ENCODE measurements at places on chromosomes 1 and 21.

DNA sequence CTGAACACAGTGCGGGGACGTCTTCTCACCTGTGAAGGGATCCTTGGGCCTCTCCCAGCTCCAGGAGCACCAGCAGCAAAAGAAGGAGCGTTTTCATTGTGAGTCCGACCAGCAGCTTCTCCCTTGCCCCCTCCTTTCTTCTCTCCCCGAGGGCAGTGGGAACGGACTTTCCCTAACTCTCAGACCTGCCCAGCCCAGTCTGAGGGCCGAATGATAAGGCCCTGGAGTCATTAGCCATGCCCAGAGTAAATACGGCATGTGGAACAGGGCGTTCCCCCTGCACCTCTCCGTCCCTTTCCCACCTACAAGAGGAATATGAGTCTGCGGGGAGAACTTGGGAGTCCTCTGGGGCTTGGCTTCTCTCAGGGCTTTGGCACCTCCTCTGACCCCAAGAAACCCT, at the start of gene CTSE:
Gene CTSE (minus strand): TSS at position 201 of the 400 bp plus-strand sequence. CDS start 104 bp downstream, at position 97.
- DNase-seq, result no peak

- DNase-seq, result no peak
Observed at GRCh38 chr1:223411309-223411708, 18.1 kb downstream of the CCDC185 start.

DNA sequence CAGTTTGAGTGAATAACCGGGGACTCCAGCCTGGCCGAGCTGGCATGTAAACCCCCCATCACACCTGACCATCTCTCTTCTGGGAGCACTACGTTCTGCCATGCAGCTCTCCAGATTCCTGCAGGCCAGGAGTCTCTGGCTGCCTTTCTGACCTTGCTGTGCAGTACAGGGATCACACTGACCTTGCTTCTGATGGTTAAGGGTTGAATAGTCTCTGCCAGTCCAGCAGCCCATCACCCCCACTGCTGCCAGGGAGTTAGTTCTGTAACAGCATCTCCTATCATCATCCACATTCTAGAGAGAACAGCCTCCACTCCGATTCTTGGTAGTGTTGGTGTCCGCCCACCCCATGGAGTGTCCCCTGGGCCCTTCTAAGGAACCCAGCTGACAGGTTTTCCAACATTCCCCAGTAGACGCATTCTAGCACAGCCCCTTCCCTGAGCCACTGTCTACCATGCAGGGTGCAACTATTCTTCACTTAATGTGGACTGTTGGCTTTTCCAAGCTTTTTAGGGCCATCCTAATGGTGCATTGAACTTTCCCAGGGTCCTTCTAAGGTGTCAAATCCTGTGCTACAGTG, 109.8 kb downstream of the RIPK4 start:
- DNase-seq, result no peak

DNA sequence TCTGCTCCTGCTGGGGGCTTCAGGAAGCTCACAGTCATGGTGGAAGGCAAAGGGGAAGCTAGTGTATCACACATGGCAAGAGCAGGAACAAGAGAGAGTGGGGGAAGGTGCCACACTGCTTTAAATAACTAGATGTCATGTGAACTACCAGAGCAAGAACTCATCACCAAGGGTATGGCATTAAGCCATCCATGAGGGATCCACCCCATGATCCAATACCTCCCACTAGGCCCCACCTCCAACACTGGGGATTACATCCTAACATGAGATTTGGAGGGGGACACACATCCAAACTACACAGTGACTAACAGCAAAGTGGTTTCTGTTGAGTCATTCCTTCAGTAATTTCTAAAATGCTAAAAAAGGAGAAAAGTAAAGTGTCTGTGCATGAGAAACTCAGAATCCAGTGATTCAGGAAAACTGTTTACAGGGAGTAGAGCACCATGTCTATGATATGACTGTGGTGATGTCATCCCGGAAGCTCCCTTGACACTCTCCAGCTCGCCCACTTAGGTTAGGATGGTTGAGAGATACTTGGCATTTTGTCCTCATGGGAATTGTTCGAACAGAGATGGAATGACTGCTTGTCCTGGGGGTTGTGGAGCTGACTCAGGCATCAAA, 50.3 kb downstream of the CHD1L start:
- no peak for DNase-seq

- no peak for DNase-seq
Observed at GRCh38 chr1:62941780-62942179, 157.8 kb downstream of the ATG4C start.

DNA sequence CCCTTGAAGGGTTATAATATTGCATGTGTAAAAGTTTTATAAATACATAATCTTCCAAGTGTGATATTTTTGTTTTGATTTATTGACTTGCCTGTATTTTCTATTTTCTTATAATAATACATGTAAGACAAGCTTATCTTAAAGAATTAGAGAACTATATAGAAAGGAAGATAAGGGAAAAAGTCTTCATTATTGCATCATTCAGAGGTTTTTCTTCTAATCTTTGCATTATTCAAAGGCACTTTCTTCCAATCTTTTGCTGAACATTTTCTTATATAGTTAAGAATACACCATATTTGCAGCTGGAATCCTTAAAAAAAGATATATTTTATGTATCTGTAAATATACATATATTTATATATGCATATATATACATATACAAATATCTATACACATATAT, 33.4 kb downstream of the PRRX1 start:
- no peak for DNase-seq

DNA sequence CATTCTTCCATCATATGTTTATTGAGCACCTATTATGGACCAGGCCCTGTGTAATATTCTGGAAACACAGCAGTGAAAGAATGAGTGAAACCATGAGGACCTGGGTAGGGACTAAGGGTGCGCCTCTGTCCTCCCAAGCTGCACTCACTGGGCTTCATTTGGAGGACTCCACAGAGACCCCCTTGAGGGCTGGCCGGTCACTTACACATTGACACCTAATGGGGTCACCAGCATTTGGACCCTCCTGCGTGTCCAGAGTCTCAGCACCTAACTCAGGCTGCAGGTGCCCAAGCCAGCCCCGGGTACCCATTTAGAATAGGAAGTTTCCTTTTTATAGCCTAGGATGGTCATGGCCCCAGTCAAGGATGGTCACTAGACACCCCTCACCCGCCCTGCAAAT, 2.8 kb upstream of the FNDC5 start:
- no peak for DNase-seq

GRCh38 chr1:17307329-17307728, 668 bp upstream of the PADI4 start:
- no peak for DNase-seq

- DNase-seq, result no peak
Observed at GRCh38 chr1:239354231-239354630, 32.1 kb upstream of the CHRM3 start.

GRCh38 chr1:46188295-46189030, 9.8 kb downstream of the POMGNT1 start:
- no peak for DNase-seq

- no peak for DNase-seq
Observed at GRCh38 chr1:208885650-208886049, 641.5 kb upstream of the PLXNA2 start.

DNA sequence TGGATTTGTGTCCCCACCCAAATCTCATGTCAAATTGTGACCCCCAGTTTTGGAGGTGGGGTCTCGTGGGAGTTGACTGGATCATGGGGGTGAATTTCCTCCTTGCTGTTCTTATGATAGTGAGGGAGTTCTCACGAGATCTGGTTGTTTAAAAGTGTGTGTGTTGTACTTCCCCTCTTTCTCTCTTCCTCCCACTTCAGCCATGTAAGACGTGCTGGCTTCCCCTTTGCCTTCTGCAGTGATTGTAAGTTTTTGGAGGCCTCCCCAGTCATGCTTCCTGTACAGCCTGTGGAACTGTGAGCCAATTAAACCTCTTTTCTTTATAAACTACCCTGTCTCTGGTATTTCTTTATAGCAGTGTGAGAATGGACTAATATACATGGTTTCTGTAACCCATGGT, 64.6 kb downstream of the RHOU start:
- peak; percentile 36 for DNase-seq

- no peak for DNase-seq
Observed at GRCh38 chr1:65830306-65830705, 37.6 kb downstream of the PDE4B start.

GRCh38 chr1:109025694-109026093, 16.2 kb downstream of the WDR47 start:
- no peak for DNase-seq

GRCh38 chr1:116954440-116954839, 44.7 kb downstream of the PTGFRN start:
- DNase-seq, result no peak

DNA sequence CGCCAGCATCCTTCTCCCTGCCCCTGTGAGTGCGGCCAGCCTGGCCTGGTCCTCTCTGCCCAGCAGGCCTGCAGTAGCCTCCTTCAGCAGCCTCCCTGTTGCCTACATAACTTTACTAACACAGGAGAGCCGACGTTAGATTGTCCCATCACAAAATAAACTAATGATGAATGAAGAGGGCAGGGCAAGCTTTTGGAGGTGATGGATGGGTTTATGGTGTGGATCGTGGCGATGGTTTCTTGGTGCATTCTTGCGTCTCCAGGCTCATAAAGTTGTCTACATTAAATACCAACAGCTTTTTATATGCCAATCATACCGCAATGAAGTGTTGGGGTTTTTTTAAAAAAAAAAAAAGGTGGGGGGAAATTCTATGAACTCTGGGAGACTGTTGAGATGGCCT, 164.5 kb downstream of the PRDM16 start:
- no peak for DNase-seq

DNA sequence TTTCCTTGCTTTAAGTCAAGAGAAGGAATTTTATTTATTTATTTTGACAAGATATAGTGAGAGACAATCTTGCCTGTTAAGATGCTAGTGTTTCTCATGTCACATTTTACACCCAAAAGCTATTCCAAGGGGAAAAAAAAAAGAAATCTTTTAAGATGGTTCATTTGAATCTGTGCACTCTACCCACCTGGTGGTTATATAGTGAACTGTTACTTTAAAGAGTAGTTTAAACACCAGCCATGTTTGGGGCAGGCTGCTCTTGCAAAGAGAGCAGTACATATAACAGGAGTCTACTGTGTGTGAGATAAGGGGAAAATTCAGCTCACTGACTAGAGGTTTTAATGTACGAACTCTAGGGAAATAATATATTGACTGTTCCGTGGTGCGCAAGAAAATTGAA, 3.3 kb upstream of the ELAVL4 start:
- no peak for DNase-seq

DNA sequence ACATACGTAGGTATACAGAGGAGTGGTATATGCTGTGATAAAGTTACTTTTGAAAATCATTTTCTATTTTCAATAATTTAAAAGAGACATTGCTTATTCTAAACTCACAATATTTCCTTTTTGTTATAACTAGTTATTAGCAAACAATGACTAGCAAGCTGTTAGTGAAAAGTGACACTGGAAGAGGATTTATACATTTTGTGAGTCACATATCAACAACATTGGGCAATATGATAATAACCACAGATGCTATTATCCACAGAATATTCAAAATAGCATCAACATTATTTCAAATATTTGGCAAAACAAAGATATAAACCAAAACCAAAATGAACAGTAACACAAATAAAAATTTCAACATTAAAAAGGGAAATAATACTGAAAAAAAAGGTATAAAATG, 104.0 kb upstream of the HP1BP3 start:
- DNase-seq, result no peak

DNA sequence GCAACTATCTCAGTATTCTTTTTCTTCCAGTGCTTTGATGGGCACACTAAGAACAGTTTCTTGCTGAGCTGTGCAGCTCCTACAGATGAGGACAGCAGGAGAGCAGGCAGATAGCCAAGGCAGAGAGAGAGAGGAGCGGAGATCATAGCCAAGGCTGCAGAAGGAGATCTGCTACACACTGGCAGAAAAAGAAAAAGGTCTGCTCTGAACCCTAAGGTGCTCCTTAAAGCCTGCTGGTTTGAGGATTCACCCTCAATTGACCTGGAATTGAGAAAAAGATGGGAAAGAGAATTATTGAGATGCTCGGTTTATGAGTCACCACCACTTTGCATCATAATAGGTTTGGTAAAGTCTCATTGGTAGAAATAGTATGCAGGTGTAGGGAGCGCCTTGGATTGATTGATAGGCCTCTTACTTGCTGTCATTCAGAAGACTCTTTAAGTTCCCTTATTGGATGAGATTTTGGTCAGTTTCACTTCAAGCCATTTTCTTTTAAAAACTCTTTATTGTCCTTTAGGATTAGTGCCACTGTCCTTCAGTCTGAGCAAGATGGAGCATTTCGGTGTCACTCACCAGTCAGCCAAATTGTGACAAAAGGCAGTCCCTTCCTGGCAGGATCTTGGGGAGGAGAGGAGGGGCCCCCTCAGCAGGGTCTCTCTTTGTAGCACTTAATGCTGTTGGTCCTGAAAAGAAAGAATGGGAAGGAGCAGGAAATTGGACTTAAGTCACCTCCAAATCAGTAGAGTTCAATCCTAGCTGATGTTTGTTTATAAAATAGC, 685.0 kb downstream of the ADGRL2 start:
- DNase-seq, result no peak

DNA sequence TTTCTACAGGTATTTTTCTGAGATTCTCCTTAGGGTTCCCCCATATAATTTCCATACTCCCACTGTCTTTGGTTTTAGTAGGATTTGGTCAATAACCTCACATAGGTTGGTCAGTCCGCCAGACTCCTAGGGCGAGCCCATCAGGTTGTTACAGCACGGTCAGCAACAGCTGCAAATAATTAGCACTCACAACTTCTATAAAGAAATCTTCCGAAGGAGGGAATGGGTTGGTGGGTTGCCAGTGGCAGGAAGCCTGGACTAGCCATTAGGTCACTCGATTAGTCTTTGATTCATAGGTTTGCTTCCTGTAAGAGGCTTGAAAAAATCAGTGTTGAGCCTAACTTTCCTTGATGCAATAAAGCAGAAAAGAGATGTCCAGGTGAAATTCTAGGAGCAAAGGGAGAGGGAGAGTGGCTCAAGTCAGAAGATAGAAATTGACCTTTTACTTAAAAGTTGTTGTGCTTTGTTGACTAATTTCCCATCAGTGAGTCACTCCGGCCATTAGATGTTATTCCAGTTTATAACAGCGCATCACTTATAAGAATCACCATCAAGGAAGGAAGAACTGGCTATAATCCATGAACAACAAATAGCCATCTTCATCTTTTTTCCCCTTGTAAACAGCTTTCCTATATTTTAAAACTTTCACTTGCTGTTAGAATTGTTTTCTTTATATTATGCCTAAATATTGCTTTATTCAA, 88.3 kb downstream of the TPR start:
- DNase-seq, result no peak

- DNase-seq, result no peak
Observed at GRCh38 chr21:14312871-14313270, 70.1 kb downstream of the HSPA13 start.

DNA sequence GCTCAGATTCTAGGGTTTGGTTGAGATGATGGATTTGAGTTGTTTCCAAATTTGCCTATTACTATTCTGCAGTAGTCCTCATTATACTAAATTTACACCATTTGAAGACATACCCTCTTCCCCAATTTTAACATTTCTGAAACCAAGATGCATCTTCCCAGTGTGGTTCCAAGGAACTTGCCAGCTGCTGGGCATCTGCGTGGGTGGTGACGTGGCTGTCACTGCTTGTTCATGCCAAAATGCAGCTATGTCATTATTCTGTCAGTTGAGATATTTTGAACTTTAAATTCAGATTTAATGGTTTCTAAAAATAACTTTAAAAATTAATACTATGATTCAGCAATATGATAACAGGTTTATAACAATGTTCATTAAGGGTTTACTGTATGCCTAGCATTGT, 1.2 kb downstream of the ZFP69 start:
- no peak for DNase-seq

GRCh38 chr1:154698320-154699096, 90.5 kb upstream of the ADAR start:
- no peak for DNase-seq
